SK-MEL-5 (cell line): ENCODE measurements at places on chromosomes 12 and 14. TPM values are rescaled to one million over a fixed set of nuclear protein-coding genes. Genes with fewer than 3 reads are reported as not detected.

The TSHR gene
- total RNA-seq, result not detected in 2 replicates

The SELPLG gene
- 0.50 and 0.80 TPM in 2 replicates for total RNA-seq

The TAC3 gene
- total RNA-seq, result not detected in 2 replicates

The MUCL1 gene
- not detected in 2 replicates for total RNA-seq

The KRT77 gene
- total RNA-seq, result not detected in 2 replicates

- no peak for DNase-seq
Measured at GRCh38 chr12:20248646-20249045, 119.7 kb upstream of the PDE3A start.

GRCh38 chr14:100885196-100885595 lies 18.3 kb downstream of the RTL1 start:
- DNase-seq, result no peak

GRCh38 chr14:58297412-58297761 lies 968 bp upstream of the ARID4A start:
- peak; percentile 87 for DNase-seq

- DNase-seq, result no peak
Measured at GRCh38 chr12:121804417-121805111, 755 bp downstream of the SETD1B start.

DNA sequence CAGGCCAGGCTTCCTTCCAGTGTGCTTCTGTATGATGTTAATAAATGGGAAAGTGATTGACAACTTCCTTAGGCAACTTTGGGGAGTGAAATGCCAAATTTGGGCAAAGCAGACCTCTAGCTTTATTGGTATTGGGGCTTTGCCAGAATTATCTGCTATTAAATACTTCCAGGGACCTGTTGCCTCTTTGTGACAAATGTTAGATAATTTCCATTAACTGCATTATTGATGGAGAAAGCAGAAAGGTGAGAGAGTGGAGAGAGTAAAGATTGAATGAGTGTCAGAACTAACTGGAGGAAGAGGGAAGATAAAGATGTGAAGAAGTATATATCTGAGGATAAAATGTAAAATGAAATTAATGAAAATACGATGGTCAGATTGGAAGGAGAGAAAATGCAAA lies 94.5 kb downstream of the CACNA1C start:
- no peak for DNase-seq

DNA sequence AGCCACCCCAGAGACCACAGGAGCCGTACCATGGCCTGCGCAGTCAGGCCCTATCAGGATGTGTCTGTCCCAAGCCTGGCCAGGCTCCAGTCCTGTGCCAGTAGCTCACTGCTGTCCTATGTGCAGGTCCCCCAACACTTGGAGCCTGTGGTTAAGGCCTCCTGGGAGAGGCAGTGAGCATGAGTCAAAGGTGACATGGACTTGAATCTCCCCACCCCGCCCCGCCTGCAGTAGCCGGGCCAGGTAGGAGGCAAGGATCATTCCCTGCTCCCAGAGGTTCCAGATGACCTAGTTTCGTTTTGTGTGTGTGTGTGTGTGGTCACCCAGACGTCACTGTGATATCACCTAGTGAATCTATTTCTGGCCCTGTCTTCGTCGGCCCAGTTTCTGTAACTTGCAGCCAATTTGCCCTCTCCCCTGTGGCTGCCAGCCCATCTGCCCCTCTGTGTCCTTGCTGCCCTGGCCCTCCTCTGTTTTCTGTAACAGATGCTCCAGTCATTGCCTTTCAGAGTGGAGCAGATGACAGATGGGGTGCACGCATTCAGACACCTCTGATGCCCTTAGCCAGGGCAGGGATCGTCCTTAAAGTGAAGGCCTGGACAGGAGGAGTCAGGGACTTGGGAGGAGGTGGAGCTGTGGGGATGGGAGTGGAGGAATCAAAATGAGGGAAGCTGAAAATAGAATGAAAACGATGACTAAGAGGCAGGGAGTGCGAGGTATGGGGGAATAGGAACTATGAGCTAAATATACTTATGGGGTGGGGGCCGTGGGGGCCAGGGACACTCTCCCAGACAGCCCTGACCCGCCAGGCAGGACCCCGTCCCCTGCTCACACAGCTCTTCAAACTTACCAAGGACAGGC lies 37.4 kb downstream of the SLC6A12 start:
- no peak for DNase-seq

DNA sequence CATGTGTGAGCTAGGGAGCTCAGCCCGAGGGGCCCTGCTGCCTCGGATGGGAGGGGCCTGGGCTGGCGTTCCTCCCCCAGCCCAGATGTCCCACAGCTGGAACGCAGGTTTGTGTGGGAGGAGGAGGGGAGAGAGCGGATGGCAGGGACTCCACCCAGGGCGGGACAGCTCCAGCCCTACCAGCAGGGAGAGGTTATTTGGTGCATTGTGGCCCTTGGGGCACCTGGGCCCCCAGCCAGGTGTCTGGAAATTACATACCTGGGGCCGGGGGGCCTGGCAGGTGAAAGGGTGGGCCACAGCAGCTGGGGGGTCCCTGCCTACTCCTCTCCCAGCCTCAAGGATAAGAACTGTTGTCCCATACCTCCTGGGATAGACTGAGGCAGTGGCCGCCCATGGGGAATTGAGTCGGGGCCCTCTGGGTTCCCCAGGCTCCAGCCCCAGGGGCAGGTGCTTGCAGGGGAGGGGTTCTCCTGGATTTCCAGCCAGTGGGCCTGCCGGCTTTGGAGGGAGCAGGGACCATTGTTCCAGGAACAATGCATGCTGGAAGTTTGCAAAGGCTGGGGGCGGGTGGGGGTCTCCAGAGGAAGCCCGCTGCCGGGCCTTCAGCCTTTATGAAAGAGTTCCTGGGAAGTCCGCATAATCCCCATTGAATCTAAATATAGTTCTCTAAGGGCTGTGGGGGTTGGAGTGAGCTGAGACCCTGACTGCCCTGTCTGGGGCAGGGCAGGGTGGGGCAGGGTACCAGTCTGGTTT lies 1.2 kb downstream of the KIF26A start:
- DNase-seq, result no peak

DNA sequence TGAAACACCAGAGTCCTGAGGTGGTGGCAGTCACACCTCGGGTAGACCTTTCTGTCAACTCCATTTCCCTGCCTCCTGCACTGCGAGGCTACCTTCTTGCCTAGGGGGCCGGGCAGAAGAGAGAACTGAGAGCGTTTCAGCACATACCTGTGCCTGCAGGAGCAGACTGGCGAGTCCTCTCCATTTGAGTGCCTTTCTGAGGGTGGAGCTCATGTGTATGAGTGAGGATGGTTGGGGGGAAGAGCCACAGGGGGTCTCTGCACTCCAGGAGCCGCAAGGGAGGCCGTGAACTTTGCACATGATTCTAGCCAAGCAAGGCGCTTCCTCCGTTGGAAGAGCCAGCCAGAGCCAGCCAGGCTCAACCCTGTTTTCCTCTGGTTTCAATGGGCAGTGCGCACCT lies 31.0 kb upstream of the CCND2 start:
- DNase-seq, result no peak

DNA sequence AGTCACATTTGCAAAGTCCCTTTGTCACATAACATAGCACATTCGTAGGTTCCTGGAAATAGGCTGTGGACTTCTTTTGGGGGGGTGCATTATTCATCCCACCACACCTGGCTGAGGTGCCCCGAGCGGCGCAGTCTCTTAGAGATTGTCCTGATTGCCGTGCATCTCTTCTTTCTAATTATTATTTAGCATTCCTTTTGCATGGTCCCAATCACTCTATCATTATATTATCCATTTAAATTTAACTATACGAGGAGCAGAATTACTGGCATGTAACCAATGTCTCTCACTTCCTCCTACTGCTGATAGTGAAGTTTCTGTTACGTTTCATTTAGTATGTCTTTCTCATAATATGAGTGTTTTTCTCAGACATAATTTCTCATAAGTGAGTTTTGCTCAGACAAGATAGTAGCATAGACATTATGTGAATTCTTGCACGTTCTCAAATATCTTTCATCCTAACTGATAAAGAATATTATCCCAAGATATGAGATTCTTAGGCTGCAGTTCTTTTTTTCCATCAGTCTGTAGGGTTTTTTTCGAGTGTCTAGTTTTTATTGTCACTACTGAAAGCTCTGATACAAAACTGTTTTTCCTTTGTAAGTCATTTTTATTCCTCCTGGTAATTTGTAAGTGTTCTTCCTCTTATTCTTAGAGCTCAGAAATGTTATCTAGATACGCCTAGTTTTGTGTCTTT lies 444.3 kb downstream of the NELL2 start:
- no peak for DNase-seq

DNA sequence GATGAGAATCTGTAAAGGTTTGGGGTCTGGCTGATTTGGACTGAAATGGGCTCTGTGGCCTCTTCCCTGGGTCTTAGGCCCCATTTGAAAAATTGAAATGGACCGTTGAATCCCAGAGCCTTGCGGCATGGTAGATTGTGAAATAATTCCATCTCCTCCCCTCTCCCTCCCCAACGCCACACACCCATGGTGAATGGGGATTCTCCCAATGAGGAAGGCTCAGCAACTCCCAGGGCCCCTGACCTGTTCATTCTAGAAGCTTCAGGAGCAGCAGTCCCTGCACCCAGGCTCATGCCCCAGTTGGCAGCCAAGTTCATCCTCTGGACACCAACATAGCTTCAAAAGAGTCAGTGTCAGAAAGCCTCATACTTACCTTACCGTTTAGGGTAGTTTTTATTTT lies 217.4 kb downstream of the ZFP36L1 start:
- no peak for DNase-seq

GRCh38 chr14:32192712-32193373 lies 9.0 kb upstream of the RNU6-7 start:
- no peak for DNase-seq

DNA sequence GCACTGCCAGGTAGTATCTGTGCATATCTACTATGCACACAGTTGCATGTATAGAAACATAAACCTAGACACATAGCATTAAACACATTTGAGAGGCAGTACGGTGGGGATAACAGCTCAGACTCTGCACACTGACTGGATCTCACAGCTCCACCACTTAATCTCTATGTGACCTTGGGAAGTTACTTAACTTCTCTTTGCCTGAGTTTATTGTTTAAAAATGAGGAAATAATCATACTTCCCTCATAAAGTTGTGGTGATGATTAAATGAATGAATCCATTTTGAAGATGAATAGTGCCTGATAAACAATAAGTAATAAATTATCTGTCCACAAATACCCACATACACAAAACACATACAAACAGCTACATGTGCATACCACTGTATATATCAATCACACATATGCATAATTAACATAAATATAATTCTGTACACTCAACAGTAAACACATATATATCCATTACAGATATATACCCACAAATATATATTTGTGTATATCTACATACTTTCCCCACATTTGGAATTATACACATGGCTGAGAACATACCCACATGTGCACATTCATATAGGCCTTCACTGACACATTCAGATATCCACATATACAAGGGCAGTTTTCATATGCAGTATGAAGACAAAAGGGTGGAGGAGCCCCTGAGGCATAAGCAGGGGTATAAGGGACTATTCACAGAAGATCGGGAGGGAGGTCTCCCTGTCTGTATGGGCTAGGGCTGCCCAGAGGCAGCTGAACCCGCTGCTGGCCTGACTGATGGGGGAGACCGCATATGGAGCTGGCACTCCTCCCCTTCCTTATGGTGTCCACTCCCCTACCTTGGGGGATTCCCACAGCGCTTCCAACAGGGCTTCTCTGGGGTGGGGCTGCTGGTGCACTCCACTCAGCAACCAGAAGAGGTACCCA lies 5.9 kb downstream of the CDH24 start:
- DNase-seq, result no peak

- DNase-seq, result no peak
Measured at GRCh38 chr14:58141893-58142292, 10.1 kb downstream of the ARMH4 start.

DNA sequence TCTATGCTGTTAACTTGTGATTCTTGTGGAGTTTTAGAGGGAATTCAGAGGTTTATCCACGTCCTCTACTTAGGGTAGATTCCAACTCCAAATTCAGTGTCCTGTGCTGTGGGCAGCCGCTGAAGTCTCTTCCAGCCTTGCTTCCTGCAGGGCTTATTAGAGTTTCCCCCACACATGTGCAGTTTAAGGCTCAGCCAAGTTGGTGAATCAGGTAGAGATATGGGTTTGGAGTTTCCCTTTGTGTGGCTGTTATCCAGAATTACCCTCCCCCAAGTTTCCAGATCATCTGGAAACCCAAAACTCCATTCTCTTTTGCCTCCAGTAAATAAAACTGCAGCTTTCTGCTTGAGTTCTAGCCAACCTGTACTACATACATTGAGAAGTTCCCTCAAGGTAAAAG lies 853.7 kb downstream of the GALC start:
- no peak for DNase-seq
